ENCODE measurements at places on chromosomes 7 and 10. TPM values are rescaled to one million over a fixed set of nuclear protein-coding genes. Genes with fewer than 3 reads are reported as not detected.

KNDC1 gene
- total RNA-seq = 0.54 TPM

CPEB3 gene
- total RNA-seq = 2.5 TPM

MINDY4 gene
- total RNA-seq = 0.96 TPM

MBL2 gene
- total RNA-seq = not detected

CTAGE8 gene
- 1.3 TPM for total RNA-seq

NEBL gene
- total RNA-seq = 0.22 TPM
